Testis (tissue), 5 donors: ENCODE measurements at places on chromosomes 2 and 18. TPM values are rescaled to one million over a fixed set of nuclear protein-coding genes. Genes with fewer than 3 reads are reported as not detected.

- DNase-seq = no peak
These were observed 85.3 kb downstream of the ACVR1 start for GRCh38 chr2:157790780-157791179.

DNA sequence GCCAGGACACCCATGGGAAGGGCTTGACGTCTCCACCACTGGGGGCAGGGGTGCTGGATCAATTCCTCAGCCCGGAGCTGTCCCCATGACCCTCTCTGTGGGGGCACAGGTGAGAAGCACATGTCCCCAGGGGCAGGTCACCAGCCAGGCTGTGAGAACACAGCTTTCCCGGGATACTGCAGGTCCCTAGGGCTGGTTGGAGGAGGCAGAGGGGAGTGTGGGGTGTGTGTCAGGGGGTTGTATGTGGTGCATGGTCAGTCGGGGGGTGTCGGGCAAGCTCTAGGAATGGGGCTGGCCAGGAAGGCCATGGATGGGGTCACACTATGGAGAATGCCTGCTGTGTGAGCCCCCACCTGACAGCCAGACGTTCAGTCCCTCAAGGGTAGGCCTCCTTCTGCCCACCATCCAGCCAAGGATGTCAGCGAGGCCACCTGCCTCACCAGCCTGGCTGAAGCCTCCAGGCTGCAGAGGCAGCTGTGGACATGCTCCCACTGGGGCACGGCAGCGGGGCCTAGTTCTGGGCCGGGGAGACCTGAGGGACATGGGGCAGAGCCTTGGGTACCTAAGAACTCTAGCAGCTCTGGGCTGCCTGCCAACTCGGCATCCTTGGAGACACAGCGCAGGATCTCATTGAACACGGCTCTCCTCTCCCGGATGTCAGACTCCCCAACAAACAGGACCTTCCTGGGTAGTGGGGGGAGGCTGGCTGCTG lies 10.3 kb downstream of the HS1BP3 start:
- peak; percentile 54 for DNase-seq

DNA sequence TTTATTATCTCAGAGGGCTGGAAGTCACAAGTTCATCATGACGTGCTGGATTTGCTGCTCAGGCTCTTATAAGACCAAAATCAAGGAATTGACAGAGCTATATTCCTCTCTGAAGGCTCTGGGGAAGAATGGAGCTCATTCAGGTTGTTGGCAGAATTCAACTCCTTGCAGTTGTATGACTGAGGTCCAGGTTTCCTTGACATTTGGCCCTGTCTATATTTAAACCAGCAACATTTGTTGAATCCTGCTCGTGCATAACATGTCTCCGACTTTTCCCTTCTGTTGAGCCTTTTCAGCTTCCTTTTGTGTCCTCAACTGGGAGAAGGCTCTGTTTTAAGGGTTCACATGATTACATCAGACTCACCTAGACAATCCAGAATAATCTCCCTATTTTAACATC lies 203.4 kb downstream of the PDE11A start:
- DNase-seq = no peak

DNA sequence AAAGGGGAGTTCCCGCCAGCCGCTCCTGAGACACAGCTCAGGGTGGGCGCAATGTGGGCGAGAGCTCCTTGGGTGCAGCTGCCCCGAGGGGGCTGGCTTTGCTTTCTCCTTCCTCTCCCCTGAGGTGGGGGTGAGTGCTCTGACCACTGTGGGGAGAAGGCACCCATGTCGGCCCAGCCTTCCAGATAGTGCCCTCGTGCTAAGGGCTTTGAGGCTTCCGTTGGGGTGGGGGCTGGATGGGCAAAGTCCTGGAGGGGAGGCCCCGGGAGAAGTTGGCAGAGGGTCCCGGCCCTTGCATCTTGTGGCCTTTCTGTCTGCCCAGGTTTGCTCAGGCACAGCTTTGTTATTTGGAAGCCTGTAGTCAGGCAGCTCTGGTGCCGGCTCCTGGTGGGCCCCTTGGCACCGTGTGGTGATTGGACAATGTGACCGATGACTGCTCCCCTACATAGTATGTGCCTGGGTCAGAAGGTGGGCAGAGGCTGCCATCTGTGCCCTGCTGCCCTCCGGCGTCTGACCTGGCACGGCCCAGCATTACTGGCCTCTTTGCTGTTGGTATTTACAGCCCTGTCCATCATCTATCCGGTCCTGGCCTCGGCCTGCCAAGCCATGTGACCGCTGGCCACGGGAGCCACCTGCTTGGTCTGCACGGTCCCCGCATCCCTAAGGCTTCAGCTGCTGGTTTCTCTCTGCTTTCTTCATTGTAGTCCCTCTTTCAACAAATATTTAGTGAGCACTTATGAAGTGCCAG lies 50.8 kb downstream of the TWIST2 start:
- no peak for DNase-seq

GRCh38 chr2:68907232-68907919 lies 36.2 kb upstream of the BMP10 start:
- no peak for DNase-seq

- no peak for DNase-seq
These were observed 35.2 kb upstream of the THOC1 start for GRCh38 chr18:303011-303410.

DNA sequence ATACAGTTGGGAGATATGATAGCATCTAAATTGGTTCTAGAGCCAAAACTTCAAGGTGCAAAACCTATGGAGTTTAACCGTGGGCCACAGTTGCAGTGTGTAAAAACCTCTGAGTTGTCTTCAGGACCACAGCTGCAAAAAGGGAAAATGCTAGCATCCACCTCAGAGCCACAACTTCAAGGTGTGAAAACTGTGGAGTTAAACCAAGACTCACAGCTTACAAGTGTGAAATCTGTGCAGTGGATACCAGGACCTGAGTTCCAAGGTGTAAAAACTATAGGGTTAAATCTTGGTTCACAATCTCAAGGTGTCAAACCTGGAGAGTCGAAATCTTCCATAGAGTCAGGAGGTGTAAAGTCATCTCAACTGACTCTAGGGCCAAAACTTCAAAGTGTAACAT lies 10.4 kb upstream of the ZNF512 start:
- no peak for DNase-seq

- DNase-seq = no peak
These were observed 34.7 kb upstream of the DLX1 start for GRCh38 chr2:172050479-172051125.

MYO5B gene
- 26.1 TPM for total RNA-seq

DNA sequence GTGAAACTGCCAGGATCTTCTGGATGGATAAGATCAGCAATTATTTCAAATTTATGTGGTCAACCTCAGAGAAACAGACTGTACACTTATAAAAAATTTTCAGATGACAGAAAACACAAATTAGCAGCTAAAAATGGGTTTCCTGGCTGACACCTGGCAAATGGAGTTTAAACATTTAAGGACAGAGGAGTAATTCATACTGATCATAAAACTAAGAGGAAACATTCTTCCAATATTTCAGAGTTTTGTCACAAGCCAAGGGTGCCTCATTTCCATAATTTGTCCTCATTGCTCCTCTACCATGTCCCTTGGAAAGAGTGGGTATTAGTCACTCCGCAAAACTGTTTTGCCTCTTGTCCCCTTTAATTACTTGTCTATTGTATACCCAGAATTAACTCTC lies 70.2 kb downstream of the TMEFF2 start:
- no peak for DNase-seq

DNA sequence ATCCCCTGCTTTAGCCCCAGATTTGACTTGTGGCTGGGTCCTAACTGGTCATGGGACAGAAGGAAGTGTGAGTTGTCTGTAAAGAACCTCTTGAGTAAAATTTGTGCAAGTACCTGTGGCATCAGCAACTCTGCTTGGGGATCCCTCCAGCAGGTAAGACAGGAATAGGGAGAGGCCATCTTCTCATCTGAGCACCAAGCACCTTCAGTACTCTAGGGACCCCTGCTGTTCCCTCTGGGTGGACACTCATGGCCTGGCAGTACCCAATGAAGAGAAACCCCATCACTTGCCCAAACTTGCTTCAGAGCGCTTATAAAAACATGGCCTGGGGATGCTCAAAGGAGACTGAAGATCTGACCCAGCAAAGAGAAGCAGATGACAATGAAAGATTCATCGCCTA lies 297.8 kb downstream of the SP3 start:
- no peak for DNase-seq

GRCh38 chr2:202141329-202141947 lies 68.4 kb downstream of the KIAA2012 start:
- DNase-seq = no peak

- no peak for DNase-seq
These were observed 105.1 kb upstream of the NCKAP5 start for GRCh38 chr2:133673305-133673905.

DNA sequence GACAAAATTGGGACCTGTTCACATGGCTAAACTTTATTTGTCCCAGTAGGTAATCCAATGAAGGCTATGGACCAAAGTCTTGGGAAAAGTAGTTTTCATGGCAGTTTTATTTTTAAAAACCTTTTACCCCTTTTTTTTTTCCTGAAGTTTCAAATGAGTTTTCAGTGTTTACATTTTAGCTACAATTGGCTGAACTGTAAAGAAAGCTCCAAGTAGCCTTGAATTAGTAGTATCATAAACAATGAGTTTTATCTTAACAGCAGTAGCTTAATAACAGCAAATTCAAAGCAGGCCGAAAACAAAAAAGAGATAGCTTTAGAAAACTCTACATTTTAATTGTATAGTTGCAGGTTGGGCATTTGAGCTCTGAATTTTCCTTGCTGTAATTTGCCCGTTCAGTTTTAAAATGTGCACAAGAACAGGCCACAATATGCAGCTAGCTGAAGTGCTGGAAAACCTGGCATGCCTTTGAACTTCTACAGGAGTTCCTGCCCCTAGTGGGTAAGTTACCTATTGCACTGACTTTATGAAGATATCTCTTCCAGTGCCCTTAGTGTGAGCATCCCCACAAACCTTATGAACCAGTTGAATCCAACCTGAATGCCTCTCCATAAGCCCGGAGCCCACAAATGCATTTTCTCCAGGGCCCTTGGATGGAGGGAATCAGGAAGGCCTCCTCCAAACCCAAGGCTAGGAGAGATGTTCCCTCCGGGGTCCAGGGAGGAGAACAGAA lies 106.7 kb downstream of the XRCC5 start:
- no peak for DNase-seq

UGT1A4 gene
- not detected for total RNA-seq

NRP2 gene
- 6.3 TPM for total RNA-seq
